Stimulated activated CD4-positive, alpha-beta T cell treated with anti-CD3 and anti-CD28 coated beads, Interleukin-1b, Interleukin-23, amount 100 ng/mL, for 48 hours (primary cell): ENCODE measurements at places on chromosomes 6 and 20.
A peak's percentile ranks its signal among the peaks of the same experiment; 100 is the strongest.

DNA sequence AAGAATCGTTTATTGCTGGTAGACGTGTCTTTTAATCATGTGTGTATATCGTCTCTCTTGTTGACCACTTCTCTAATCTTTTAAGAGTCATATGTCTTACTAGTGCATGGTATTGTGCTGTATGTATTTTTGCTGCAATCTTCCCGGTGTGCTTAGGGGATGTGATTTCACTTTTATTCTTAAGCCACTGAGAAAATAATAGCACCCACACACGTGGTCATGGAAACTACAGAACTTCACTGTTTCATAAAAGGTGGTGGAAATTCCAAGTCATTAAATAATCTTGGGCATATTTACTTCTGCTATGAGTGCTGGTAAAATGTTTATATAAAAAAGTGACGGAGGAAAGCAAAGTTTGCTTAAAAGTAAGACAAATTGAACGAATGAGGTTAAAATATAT is 3.0 kb upstream of the CDYL start:
- no peak for DNase-seq

- no peak for DNase-seq
Observed at GRCh38 chr20:4812641-4813075, 90.9 kb downstream of the PRND start.

- no peak for DNase-seq
Observed at GRCh38 chr6:31186052-31186734, 15.7 kb upstream of the POU5F1 start.

- no peak for DNase-seq
Observed at GRCh38 chr20:8997701-8998117, 71.2 kb upstream of the PLCB4 start.

DNA sequence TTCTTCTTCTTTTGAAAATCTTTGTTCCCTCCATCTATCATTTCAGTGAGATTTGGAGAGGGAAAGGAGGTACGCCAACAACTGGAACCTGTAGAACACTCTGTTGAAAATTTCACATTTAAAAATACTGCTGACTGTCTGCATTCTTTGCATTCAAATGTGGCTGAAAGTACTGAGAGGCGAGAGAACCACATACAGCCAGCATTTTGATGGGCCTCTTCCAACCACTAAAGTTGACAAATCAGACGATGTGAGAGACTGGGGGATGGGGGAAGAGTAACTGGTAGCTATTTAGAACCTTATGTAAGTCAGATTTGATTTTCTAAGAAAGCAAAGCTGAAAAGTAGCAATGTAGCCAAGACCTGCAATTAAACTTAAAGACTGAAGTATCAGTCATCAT is 77.5 kb downstream of the FKBP5 start:
- peak; percentile 33 for DNase-seq

GRCh38 chr6:155646443-155646842 is 190.8 kb upstream of the NOX3 start:
- no peak for DNase-seq

DNA sequence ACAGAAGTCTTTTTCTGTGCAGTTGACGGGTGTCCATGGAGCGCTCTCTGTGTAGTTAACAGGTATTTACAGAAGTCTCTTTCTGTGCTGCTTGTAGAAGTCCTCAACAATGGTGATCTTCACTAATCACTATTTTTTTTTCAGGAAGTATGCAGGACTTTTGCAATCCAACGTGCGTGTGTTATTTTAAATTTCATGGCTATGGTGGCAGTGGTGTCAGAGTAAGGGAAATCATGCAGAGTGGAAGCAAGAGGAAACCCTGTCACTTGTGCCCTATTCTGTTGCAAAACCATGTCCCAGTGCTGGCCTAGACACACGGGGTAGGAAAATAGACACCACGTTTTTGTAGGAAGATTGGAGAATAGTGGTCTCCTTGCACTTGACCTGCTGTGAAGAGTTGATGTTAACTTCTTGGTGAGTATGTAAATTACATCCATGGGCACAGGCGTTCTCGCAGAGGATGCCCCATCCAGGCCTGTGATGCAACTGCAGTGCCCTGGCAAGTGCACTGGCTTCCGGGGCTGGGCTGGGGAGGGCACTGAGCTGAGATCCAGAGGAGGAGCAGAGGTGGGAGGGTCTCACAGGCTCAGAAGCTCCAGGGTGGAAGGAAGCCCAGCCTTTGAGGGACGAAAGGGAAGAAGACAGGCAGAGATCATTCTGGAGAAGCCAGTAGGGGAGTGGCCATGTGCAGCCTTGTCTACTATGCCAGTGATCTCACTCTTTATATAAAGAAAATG is 146.5 kb downstream of the SYCP2 start:
- DNase-seq = no peak

DNA sequence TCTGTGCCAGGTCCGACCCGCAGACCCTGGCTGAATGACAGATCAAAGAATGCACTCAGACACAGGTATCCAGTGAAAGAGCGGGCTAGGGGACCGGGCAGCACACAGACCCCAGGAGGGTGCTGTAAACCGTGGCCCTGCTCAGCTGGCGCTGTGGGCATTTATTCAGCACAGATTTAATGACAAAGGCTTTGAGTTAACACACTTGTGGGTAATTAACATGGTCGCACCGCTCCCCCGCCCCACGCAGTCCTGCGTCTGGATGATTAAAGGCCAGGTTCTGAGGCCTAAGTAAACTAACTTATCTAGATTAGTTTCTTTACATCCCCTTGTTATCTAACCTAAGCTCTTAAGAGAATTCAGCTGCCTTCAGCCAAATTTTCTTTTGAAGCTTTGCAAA is 3.5 kb downstream of the MAK start:
- no peak for DNase-seq

DNA sequence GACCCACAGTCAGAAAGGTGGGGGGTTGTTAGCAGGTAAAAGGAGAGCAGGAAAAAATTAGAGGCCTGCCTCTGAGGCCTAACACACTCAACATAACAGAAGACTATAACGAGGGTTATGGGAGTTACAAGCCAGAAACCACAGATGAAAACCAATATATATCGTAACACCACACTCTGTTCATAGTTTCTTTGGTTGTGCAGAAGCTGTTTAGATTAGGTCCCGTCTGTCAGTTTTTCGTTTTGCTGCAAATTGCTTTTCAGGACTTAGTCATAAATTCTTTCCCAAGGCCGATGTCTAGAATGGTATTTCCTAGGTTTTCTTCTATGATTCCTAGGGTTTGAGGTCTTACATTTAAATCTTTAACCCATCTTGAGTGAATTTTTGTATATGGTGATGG is 3.7 kb upstream of the MAP3K5 start:
- no peak for DNase-seq

- DNase-seq = no peak
Observed at GRCh38 chr20:63081351-63081750, 74.6 kb upstream of the BHLHE23 start.

DNA sequence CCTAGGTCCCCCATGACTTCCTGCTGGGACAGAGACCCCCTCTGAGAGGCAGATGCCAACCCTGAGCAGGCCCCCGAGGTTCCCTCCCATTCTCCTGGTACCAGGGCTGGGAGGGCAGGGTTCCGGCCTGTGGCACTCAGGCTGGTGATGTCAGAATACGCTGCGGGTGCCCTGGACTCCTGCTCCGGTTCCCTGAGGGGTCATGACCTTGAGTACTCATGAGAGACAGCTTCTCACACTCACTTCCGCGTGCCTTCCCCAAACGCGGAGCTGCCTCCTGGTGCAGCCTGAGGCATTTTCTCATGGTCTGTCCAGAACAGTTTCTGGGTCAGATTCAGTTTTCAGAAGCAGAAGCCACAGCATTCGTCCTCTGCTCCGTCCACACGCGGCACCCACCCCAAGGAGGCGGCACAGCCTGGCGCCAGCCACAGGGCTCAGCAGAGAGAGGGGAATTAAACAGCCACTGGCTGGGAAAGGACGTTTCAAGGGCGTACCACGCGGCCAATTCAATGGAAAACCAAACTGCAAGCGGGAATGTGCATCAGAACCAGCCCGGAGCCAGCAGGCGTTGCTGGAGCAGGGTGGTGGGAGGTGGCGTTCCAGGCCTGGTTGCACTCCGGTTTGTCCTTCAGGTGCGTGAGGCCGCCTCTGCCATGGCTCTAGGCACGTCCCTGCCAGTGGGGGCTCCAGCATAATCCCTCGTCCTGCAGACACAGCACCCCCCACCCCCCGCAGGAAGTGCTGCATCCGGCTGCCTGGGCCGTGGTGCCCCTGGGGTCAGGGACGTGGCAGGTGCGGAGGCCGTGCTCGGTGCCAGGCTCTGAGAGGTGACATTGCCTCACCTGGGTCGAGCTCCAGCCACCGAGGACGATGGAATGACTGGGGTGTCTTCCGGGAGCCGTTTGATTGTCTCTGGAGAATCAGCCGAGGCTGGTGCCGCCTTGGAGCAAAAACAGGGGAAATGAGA is 58.3 kb upstream of the BHLHE23 start:
- no peak for DNase-seq

- no peak for DNase-seq
Observed at GRCh38 chr20:57959018-57959417, 249.2 kb upstream of the PMEPA1 start.

DNA sequence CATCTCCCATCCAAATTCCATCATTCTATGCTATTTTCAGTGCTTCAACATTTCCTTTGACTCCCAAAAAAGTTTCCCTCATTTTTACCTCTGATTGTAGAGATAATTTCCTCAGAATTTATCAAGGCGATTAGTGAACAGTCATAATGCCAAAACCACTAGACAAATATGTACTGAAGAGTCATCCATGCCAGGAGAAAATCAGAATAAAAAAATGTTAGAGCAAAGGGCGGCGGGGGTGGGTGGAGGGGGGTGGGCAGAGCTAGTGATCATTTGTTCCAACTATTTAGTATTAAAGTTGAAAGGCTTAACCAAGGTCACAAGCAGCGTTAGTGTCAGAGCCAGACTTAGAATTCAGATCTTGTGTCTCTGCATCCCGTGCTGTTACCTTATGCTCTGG is 5.3 kb upstream of the ADGRF5 start:
- DNase-seq = no peak

- DNase-seq = no peak
Observed at GRCh38 chr6:4987432-4987831, 16.4 kb downstream of the RPP40 start.

- DNase-seq = no peak
Observed at GRCh38 chr20:1463971-1464570, 2.6 kb downstream of the NSFL1C start.
